A549 treated with ZK216348 at 1 μM for 4 hours (cell line): ENCODE measurements at places on chromosomes 1 and 21. TPM values are rescaled to one million over a fixed set of nuclear protein-coding genes. Genes with fewer than 3 reads are reported as not detected.

The RIPPLY3 gene
- 0.43 to 0.71 TPM (median 0.53 TPM) in 5 replicates for total RNA-seq

The RC3H1 gene
- total RNA-seq, result 4.7 to 7.7 TPM (median 6.6 TPM) in 5 replicates

The CRP gene
- not detected in 5 replicates for total RNA-seq

The CLCA1 gene
- not detected in 5 replicates for total RNA-seq

The USH2A gene
- total RNA-seq, result not detected in 5 replicates

The PI4KB gene
- total RNA-seq, result 21.8 to 29.0 TPM (median 27.3 TPM) in 5 replicates

The FHAD1 gene
- total RNA-seq, result 0.66 to 1.6 TPM (median 0.86 TPM) in 5 replicates

The S100A3 gene
- 86.7 to 117 TPM (median 103 TPM) in 5 replicates for total RNA-seq

The TSPAN1 gene
- 1.9 to 3.6 TPM (median 2.3 TPM) in 5 replicates for total RNA-seq

The PAQR7 gene
- 4.5 to 7.4 TPM (median 6.7 TPM) in 5 replicates for total RNA-seq

The TRIM45 gene
- total RNA-seq, result 0.66 to 1.8 TPM (median 1.6 TPM) in 5 replicates

The ACAP3 gene
- total RNA-seq, result 5.3 to 22.8 TPM (median 18.9 TPM) in 5 replicates

The TINAGL1 gene
- 0.60 to 1.4 TPM (median 0.86 TPM) in 5 replicates for total RNA-seq

The NBPF11 gene
- total RNA-seq, result 4.5 to 5.1 TPM (median 4.6 TPM) in 5 replicates

The ARHGEF10L gene
- 4.0 to 8.2 TPM (median 7.3 TPM) in 5 replicates for total RNA-seq

The TEDDM1 gene
- not detected in 5 replicates for total RNA-seq

The CENPF gene
- 65.5 to 122 TPM (median 79.5 TPM) in 5 replicates for total RNA-seq

The OR2G6 gene
- total RNA-seq, result not detected in 5 replicates

The TFF2 gene
- total RNA-seq, result not detected in 5 replicates

The KMO gene
- 0.46 to 2.0 TPM (median 1.5 TPM) in 5 replicates for total RNA-seq

The GABRD gene
- 0.19 to 0.83 TPM (median 0.41 TPM) in 5 replicates for total RNA-seq

The DIO1 gene
- total RNA-seq, result not detected in 5 replicates

The FAM78B gene
- 0.07 to 0.32 TPM (median 0.27 TPM) in 5 replicates for total RNA-seq

The TAS1R1 gene
- total RNA-seq, result not detected in 5 replicates

The EPS8L3 gene
- 0.41 to 1.4 TPM (median 0.79 TPM) in 5 replicates for total RNA-seq

The CFAP141 gene
- total RNA-seq, result not detected in 5 replicates

The CFHR4 gene
- total RNA-seq, result not detected in 5 replicates

The NBPF4 gene
- 0.08 to 0.14 TPM (median 0.13 TPM) in 4 of 5 replicates, not detected in the other for total RNA-seq

The METTL18 gene
- 3.4 to 8.7 TPM (median 5.3 TPM) in 5 replicates for total RNA-seq

The NIT1 gene
- 23.3 to 38.9 TPM (median 30.2 TPM) in 5 replicates for total RNA-seq

The PRDM2 gene
- 8.0 to 10.7 TPM (median 9.2 TPM) in 5 replicates for total RNA-seq

The FAM131C gene
- total RNA-seq, result 10.8 to 20.2 TPM (median 18.3 TPM) in 5 replicates

The UHMK1 gene
- 7.4 to 23.1 TPM (median 18.0 TPM) in 5 replicates for total RNA-seq

The GOLT1A gene
- total RNA-seq, result 4.0 to 6.3 TPM (median 4.8 TPM) in 5 replicates

The SYT14 gene
- 0.12 to 0.13 TPM in 2 of 5 replicates, not detected in the others for total RNA-seq

The C21orf91 gene
- 1.4 to 2.7 TPM (median 1.9 TPM) in 5 replicates for total RNA-seq

The CTH gene
- total RNA-seq, result 1.2 to 2.2 TPM (median 1.4 TPM) in 5 replicates

The APH1A gene
- total RNA-seq, result 105 to 151 TPM (median 138 TPM) in 5 replicates

The FNDC7 gene
- 0.05 TPM in 1 of 5 replicates, not detected in the others for total RNA-seq

The TMEM52 gene
- 0.32 to 1.7 TPM (median 0.82 TPM) in 5 replicates for total RNA-seq

The LCE1F gene
- total RNA-seq, result not detected in 5 replicates

The OR2T2 gene
- not detected in 5 replicates for total RNA-seq

The CFHR3 gene
- total RNA-seq, result 0.14 to 0.47 TPM (median 0.32 TPM) in 5 replicates

The HES3 gene
- not detected in 5 replicates for total RNA-seq

The LCE3D gene
- 0.82 to 1.8 TPM (median 1.3 TPM) in 5 replicates for total RNA-seq

The ATP13A2 gene
- total RNA-seq, result 23.1 to 35.2 TPM (median 28.6 TPM) in 5 replicates

The ZNF648 gene
- total RNA-seq, result not detected in 5 replicates

The SYCP1 gene
- not detected in 5 replicates for total RNA-seq

The RGS7 gene
- not detected in 5 replicates for total RNA-seq

The TMPRSS2 gene
- total RNA-seq, result 0.07 TPM in 1 of 5 replicates, not detected in the others

The CLEC20A gene
- not detected in 5 replicates for total RNA-seq

The OR2L3 gene
- not detected in 5 replicates for total RNA-seq

The TFAP2E gene
- 0.40 to 0.93 TPM (median 0.65 TPM) in 5 replicates for total RNA-seq
